Activated CD4-positive, alpha-beta T cell treated with anti-CD3 and anti-CD28 coated beads for 4 hours (primary cell): ENCODE measurements at places on chromosomes 2 and 18.
A peak's percentile ranks its signal among the peaks of the same experiment; 100 is the strongest.

GRCh38 chr2:85672456-85672855 is 4.5 kb upstream of the SFTPB start:
- DNase-seq = no peak

- no peak for DNase-seq
These were observed 19.7 kb downstream of the USP34 start for GRCh38 chr2:61451178-61451577.

DNA sequence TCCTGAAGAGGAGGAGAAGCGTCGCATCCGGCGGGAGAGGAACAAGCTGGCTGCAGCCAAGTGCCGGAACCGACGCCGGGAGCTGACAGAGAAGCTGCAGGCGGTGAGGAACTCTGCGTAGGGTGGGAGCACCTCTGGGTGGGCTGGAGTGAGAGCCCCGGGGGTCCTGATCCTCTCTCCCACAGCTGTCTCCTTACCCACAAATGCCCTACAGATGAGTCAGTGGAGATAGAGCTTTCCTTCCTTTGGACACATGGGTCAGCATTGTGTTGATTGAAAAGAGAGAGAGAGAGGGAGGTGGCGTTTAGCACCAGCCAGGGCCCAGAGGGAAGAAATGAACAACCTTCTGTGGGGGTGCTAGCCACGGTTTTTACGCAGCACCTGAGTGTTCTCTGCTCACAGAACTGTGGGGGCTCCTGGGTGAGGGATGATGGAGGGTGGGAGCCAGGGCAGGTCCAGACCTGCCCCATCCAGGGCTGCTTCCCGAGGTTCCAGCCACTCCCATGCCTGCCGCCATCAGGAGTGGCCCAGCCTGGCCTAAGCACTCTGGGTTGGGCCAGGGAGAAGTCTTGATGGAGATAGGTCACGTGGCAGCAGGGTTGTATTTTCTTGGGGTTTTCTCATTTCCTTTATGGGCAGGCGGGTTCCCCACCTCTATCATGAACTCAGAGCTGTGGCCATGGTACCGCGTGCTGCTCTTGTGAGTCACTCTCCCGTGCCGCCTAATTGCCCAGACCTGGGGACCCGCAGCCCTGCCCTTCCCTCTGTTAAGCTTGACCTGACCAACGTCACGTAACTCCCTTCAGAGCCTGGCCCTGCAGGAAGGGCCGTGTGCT is 16.3 kb downstream of the FOSL2 start:
- peak; percentile 66 for DNase-seq

GRCh38 chr2:65577654-65578053 is 145.3 kb upstream of the SPRED2 start:
- DNase-seq = no peak

DNA sequence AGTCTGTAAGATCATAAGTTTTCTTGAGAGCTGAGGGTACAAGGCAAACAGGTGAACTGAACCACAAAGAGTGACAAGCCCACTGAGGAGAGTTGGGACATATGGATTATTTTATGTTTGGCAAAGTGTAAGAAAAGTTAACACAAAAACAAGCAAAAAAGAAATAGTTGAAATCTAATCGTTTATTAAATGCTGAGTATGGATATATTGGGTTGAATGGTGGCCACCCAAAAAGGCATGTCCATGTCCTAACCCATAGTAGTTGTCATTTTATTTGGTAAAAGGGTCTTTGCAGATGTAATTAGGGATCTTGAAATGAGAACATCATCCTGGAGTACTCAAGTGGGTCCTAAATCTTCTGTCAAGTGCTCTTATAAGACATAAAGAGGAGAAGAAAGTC is 24.9 kb upstream of the TWIST2 start:
- no peak for DNase-seq

DNA sequence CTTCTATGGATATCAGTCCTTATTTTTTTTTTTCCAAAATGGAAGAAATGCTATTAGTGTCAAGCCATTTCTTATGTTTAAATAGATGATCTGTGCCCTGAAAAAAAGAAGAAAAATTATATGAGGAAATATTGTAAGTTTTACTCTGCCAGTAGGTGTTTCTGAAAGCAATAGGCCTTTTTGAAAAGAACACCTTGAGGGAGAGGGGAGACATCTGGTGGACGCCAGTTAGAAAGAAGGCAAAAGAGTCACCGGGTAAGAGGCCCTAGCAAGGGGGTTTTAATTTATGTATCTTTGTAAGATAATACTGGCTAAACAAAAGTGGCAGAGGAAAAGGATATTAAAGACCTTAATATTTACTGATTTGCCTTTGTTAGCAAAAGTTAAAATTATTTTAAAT is 56.1 kb downstream of the DYNAP start:
- no peak for DNase-seq

- DNase-seq = no peak
These were observed 1293.6 kb upstream of the ZEB2 start for GRCh38 chr2:145813481-145813880.

DNA sequence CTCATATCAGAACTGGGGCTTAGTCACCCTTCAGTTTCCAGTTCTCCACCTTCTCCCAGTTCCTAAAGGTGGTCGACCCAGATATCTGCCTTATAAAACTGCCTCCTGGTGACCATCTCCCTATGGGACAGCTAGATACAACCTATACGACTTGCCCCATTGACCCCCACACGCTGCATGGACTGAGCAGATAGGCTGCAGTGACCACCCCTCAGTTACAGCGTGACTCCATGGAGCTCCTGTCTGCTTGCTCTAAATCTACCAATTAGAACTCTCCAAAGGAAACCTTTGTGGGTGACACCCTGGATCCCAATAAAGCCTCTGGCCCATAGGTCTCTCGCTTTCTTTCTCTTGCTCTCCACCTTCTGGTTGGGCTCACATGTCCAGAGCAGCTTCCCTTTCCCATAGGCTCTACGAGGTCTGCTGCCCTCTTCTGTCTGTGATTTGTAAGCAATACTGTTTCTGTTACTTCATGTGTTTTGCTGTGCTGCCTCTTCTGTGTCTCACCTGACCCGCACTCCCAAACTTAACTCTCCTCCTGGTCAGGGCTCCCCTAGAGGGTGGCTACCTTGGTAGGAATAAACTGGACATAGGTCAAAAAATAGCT is 971.3 kb upstream of the FAM98A start:
- no peak for DNase-seq

DNA sequence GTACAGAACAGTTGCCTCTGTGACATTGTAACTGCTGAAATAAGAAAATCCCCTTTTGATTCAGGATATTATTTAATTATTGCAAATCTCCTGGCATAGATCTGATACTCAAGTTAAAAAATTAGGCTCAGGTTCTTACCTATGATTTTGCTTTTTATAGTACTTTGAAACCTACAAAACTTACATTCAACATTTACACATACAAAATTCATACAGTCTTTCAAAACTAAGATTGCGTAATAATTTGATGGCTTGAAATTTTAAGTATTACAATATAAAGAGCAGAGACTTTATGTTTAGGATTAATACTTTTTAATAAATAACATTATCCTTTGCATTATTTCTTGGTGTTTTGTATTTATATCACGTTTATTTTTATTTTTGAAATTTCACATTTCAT is 291.1 kb downstream of the CCDC102B start:
- no peak for DNase-seq

DNA sequence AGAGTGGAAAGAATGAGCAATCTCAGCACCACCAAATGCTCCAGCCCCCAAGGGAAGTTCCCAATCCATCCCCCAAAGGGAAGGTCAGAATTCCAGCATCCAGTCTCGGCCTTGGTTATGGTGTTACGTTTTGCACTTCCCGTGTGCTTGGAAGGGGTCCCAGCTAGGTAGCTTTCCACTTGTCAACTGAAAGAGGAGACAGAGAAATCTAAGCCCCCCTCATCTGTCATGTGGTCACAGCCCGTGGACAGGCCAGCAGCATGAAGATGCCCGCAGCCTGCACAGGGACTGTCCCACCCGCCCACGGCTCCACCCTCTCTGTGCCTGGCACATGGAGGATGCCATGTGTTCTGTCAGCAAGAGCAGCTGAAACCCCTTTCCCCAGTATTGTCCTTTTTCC is 32.1 kb downstream of the RHOB start:
- no peak for DNase-seq

- DNase-seq = no peak
These were observed 37.9 kb downstream of the CDH20 start for GRCh38 chr18:61371111-61371510.

DNA sequence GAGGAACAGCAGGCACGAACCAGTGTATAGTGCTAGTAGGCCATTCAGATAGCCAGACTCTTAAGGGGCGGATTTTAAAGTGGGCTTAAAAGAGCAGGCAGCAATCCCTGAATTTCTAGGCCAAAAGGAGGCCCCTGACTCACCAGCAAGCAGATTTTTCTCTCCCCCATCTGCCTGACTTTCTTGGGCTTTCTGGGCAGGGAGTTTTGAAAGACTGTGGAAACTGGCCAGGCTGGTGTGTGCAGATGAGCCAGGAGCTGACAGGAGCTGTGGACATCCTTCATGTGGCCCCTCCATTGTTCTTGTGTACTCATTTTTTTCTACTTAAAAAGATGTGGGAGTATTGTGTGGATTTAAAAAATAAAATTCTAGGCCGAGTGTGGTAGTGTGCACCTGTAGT is 59.0 kb downstream of the GLI2 start:
- DNase-seq = no peak

- DNase-seq = no peak
These were observed 27.3 kb upstream of the C2orf66 start for GRCh38 chr2:196836440-196836839.

- no peak for DNase-seq
These were observed 217.1 kb upstream of the EPAS1 start for GRCh38 chr2:46079985-46080560.

GRCh38 chr2:154974041-154974440 is 275.5 kb downstream of the KCNJ3 start:
- no peak for DNase-seq

DNA sequence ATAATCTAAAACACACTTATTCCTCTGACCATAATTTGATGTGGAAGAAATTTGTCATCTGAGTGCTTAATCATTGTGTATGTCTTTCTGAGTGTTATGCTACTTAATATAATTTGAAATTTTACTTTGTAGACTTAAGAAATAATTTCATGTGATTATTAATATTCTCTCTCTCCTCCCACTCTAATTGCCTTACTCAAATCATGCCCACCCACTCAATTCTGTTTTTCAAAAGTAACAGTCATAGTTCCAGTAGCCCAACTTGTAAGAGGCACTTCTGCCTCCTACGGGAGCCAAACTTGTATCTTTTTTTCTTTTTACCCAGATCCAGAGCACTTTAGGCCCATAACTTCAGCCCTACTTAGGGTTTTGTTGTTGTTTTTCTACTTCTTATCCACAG is 18.5 kb upstream of the KYNU start:
- no peak for DNase-seq

DNA sequence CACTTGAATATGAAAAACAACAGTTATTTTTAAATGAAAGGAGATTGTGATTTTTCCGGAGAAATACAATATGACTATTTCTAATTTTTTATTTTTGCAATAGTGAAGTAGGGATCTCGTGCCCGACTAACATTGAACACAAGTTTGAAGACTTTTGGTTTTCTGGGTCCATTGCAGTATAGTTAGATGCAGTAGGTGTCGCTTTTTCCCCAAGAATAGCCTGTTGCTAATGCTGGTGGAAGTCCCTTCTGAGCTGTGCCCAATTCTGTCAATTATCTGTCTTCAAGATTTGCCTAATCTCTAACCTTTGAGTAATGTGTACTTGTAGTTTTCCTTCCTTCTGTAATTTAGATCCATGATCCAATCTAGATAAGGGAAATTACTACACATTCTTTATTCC is 36.5 kb downstream of the SEMA4F start:
- no peak for DNase-seq

- no peak for DNase-seq
These were observed 41.1 kb downstream of the SCN2A start for GRCh38 chr2:165280356-165280755.

DNA sequence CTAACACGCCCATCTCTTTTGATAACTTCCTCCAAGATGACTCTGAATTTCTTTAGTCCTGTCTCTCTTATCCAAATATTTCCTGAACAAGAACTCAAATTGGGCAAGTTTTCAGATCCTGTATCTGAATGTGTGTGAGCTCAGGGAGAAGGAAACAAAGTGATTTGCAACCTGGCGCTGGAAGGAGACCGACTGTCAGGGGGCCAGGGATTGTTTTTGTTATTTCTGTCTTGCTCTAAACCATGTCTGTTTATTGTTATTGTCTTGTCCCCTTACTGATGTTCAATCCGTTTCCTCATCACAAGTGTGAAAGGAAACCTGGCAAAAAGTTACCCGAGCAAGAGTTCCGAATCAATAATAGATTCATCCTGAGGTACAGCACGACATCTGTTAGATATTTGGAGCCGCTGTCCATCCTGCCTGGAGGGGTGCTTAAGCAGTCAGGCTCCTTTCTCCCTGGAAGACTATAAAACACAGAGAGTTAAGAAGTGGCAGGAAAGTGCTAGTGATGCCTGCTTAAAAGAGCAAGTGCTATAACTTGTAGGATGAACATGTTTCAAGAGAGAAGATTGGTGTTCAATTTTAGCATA is 132.5 kb upstream of the OSR1 start:
- no peak for DNase-seq

GRCh38 chr2:176553685-176554100 is 284.5 kb downstream of the MTX2 start:
- peak; percentile 12 for DNase-seq

DNA sequence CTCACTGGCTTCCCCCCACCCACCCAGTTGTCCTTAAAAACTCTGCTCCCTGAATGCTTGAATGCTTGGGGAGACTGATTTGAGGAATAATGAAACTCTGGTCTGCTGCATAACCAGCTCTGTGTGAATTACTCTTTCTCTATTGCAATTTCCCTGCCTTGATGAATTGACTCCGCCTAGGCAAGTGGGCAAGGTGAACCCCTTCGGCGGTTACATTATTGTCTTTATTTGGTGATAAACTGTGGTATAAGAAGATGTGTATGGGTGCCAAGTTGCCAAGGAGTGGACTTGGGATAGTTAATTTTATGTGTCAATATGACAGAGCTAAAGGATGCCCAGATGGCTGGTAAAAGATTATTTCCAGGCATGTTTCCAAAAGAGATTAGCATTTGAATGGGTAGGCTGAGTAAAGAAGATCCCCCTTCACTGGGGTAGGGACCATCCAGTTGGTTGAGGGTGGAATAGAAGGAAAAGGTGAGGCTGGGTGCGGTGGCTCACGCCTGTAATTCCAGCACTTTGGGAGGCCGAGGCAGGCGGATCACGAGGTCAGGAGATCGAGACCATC is 98.5 kb upstream of the HAAO start:
- DNase-seq = no peak

DNA sequence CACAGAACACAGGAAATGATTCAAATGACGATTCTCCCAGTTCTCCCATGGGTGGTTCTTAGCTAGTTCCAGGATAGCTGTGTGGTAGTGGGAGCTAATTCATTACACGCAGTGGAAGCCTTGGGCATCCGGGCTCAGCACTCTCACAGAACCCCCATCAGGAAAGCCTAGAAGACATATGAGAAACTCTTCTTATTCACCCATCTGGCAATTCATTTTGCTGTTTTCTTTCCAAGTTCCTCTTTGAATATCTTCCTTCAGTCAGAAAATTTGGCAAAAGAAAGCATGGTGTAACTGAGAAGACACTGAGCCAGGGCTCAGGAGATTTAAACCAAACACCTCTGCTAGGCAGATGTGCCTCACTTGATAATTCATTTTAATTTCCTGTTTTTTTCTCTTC is 85.2 kb upstream of the FN1 start:
- DNase-seq = no peak
